Nucleus accumbens (tissue), 56 donors: ENCODE measurements at places on chromosomes 5 and 9.

- no peak for DNase-seq
Measured at GRCh38 chr9:125537442-125538091, 169.4 kb downstream of the MAPKAP1 start.

DNA sequence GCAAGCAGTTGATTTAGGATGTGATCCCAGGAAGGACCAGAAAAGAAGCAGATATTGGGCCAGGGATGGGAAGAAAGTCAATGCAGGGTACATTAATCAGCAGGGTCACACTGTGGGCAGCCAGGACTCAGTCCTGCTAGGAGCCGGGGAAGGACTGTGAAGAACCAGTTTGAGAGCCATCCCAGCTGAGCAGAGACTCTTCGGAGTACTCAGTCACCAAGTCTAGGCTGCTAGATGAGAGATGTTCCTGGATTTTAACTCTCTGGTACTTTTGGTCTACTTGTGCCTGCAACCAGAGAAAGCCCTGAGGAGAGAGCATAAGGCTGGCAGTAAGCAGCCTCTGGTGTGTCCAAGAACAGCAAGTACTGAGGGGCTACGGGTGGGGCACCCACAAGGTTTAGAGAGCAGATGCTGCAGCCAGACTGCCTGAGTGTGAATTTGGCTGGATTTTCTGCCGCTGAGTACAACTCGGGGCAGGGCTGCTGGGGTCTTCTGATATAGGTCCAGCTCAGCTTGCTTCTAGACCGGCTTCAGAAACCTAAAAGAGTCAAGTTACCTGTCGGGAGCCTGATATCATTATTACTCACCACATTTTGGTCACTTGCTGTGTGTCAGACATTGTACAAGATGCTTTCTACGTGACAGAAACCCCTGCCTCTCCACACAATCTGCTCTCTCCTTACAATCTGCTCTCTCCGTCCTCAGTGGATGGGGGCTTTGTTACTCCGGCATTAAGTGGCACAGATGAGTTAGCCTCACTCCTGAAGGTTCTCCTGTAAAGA, 250.2 kb upstream of the GAS1 start:
- no peak for DNase-seq

DNA sequence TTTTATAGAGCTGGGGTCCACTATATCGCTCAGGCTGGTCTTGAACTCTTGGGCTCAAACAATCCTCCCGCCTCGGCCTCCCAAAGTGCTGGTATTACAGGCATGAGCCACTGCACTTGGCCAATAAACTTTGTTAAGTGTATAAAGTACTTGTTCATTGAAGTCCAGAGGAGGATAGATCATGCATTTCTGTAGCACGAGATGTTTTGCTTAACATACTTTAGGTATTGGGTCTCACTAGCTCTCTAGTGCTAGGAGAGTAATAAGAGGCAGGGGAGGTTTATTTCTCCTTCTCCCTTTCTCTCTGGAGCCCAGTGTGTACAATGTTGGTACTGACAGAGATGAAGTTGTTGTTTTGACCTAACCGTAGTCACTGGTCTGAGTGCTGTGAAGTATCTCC, 125.6 kb upstream of the KLF9 start:
- DNase-seq, result no peak

DNA sequence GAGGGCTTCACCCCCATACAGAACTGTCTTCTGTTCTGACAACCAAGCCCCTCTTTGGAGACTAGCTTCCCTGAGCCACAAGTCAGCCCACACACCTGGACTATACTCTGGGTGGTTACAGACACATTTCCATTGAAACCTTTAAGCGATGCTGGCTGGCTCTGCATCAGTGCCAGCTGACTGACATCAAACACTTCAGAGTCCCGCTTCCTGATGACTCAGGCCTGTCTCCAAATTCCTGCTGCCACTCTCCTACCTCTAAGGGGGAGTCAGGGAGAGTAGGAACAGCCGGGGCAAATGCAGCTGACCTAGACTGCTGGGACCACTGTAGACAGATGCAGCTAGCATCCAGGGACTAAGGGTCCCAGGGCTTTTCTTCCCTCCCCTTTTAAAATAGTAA, 59.4 kb downstream of the SIL1 start:
- DNase-seq, result no peak

GRCh38 chr5:33762859-33763258, 128.9 kb downstream of the ADAMTS12 start:
- no peak for DNase-seq

DNA sequence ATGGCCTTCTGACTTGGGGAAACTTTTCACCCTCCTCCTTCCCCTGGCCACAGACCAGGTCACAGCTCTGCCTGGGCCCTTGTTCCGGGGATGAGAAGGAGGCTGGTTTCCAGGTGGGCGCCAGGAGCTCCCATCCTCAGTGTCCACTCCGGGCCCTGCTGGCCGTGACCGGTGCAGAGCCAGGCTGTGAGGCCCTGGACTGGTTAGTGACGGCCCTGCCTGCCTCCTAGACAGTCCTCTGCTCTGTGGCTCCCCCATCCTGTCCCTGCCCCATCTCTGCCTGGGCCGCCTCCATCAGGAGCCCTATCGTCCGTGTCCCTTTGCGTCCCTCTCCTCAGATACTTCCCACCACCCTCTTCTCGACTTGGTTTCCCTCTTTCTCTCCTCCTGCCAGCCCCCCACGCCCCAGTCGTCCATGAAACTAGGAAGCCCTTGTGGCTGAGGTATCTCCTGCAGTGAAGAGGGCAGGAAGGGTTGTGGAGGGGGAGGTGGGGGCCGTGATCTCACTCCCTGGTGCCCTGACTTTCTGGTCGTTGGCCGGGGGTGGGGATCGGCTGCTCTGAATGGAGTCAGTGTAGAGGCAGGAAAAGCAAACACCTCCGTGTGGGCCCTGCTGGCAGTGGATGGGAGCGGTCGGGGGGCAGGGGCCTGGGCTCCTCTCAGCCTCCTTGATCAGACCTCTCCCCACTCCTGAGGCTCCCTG, 15.4 kb upstream of the CERCAM start:
- no peak for DNase-seq

- no peak for DNase-seq
Measured at GRCh38 chr5:156896546-156896945, 46.5 kb downstream of the PPP1R2B start.

DNA sequence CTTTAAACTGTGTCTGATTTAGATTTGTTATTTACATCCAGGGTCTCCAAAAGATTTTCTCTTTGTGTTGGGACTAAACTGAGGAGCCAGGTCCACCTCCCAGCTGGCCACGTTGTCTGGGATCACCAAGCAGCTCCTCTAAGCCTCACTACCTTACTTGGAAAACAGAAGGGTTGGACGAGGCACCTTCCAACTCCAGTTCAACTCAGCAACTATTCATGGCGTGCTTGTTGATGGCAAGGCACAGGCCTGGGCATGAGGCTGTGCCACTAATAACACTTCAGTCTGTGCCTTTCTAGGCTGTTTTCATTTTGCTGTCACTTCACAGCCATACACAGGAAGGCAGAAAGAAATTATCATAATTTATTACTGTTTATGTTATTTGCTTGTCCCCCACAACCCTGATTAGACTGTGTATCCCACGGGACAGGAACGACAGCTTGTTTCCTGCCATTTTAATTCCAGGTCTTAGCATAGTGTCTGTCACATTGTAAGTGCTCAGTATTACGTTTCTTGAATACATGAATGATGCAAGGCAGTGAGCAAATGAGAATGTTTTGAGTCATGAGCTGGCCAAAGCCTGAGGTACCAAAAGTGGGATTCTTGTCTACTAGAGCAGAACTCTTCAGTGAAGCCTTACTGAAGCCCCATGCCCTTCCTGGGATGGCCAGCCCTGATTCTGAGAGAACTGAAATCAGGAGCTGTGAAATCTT, 125.8 kb downstream of the GALNT10 start:
- DNase-seq, result no peak

DNA sequence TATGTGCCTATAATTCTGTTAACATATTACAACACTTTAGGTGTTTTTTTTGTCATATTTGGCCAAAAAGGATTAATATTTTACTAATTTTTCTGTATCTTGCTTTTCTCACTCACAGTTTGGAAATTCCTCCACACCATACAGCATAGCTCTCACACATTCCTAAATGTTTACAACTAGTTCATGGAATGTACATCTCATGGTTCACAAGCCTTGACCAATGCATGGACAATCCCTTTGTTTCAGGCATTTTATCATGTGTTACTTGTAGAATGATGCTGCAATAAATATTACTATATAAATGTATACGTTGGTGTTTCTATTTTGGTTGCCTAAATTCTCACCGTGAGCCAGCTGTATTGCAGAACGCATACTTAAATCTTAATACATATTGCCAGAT, 80.5 kb upstream of the SPATA31C2 start:
- DNase-seq, result no peak

- DNase-seq, result no peak
Measured at GRCh38 chr9:119280740-119281485, 88.3 kb downstream of the BRINP1 start.

DNA sequence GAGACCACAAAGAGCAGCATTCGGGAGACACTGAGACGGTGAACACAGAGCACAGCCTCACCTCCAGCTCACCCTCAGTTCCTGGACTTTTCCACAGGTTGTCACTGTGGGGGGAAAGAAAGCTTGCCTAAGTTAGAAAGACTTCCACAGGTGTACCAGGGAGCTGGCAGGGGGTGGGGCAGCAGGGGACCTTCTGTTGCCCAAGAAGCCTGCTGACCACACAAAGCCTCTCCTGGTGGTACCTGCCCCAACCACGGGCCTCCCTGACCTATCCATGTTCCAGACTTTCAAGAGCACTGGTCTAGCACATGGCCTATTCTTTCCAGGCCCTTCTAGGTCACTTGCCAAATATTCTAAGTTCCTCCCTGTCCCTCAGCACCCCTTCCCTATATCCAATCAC, 550.8 kb downstream of the BNC2 start:
- DNase-seq, result no peak

GRCh38 chr9:76246680-76247079, 147.5 kb downstream of the RFK start:
- DNase-seq, result no peak

GRCh38 chr9:119537138-119537537, 167.9 kb upstream of the BRINP1 start:
- no peak for DNase-seq

DNA sequence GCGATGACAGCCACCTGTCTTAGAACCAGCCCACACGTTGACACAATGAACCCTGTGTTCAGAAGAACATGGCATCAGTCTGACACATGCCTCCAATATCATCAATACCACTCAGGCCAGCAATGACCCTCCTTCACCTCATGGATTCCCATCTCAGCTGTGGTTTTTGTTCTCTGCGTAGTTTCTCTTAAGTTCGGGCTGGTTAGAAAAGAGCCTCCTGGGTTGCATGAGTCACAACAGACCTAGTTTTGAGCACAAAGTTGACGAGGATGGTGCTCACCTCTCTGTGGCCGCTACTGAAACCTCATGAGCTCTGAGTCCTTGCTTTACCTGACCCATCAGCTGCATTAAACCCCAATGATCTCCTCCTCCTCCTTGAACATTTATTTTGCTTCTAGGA, 299.9 kb downstream of the SPOCK1 start:
- no peak for DNase-seq

GRCh38 chr5:154528005-154528594, 50.1 kb upstream of the HAND1 start:
- DNase-seq, result no peak

DNA sequence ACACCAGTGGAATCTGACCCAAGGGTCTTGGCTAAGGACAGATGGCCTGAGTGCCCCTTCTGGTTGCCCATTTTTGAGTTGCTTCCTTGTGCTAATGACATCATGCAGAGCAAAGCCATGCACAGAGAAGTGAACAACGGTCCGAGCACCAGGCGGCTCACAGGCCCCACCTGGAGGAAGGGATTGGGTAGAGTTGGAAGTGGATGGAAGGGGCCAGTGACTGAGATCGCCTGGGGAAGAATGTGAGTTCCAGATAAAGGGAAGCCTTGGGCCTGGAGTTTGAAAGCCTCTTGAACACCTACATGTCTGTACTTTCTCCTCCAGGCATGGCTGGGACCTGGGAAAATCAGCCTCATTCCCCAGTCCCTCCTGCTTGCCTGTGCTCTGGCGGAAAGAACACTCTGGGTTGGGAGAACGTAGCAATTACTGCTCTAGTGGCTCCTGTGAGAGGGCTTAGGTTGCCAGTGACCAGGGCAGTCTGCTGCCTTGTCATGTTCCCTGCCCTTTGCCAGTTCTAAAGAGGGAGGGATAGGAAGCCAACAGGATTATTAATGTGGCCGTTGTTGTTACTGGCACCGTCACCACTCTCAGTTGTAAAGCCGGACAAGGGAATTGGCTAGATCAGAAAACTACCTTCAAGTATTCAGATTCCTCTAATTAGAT, 62.5 kb upstream of the PTPN3 start:
- no peak for DNase-seq

DNA sequence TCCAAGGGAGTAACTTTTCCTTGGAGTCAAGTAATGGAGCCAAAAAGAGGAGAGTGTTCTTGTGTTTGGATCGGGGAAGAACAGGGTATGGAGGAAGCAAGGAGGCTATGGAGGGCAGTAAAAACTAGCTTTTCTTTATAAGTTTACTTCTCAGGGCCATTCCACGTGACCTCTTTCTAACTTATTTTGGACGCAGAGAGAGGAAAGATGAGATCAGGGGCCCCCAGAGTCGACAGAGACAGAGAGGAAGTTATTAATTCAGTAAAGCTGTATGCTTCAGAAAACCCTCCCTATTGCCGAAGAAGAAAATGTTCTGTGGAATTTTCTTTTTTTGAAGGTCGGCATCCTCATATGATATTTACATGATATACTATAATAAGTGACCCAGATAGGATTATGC, 233.8 kb upstream of the MPDZ start:
- DNase-seq, result no peak

- no peak for DNase-seq
Measured at GRCh38 chr5:167012123-167013034, 1279.1 kb upstream of the WWC1 start.

DNA sequence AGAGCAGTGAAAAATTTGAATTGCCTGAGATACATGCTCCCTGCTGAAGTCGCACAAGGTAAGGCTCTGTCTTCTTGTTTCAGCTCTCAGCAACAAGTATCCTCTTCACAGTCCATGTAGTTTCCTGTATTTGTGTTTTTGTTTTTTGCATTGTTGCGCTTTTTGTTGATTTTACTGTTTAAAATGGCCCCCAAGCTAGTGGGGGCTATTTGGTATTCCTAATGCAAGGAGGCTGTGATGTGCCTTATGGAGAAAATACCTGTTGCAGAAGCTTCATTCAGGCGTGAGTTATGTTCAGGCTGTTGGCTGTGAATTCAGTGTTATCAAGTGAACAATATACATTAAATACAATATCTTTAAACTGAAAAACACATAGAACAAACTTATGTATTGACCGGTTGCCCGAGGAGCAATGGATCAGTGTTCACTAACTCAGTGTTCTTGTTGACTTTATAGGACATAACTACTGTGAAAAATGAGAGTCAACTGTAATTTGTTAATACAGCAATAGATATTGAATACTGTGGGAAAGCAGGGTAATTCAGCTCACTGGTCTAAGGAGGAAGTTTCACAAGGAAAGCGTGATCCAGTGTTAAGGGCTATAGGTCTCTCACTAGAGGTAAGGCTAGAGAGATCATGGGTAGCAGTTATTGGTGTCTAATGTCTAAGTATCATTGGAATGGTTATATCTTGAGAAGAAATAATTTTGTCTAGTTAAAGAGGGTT, 150.5 kb downstream of the GCNT1 start:
- no peak for DNase-seq
